ENCODE measurements at places on chromosomes 2 and 18.

DNA sequence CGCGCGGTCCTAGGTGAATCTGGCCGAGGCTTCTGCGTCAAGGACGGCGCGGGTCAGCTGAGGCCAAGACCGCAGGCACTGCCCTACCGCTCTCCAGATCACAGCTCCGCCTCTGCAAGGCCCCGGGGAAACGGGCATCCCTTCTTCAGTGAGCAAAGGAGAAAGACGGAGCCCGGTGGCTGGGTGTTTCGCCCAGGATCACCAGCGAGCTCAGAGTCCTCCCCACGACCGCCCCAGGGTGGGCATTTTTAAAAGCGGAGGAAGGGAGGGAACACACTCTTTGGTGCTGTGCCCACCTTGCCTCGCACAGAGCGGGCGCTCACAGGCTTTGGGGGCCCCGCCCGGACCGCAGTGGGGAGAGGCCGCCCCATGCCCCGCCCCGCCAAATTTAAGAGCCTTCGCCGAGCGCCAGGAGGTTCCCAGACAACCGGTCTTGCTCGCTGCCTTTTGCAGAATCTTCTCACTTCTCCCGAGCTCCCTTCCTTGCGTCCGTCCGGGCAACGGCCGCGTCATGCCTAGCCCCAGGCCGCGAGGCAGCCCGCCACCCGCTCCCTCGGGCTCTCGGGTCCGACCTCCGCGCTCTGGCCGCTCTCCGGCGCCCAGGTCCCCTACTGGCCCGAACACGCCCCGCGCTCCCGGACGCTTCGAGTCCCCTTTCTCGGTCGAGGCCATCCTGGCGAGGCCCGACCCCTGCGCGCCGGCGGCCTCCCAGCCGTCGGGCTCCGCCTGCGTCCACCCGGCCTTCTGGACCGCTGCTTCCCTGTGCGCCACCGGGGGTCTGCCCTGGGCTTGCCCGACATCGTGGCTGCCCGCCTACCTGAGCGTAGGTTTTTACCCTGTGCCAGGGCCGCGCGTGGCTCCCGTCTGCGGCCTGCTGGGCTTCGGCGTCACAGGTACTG lies at the start of gene NOTO:
NOTO (plus strand) TSS at position 419 of the 899 bp plus-strand sequence; CDS start at position 512, 93 bp downstream.
- no peak for DNase-seq

DNA sequence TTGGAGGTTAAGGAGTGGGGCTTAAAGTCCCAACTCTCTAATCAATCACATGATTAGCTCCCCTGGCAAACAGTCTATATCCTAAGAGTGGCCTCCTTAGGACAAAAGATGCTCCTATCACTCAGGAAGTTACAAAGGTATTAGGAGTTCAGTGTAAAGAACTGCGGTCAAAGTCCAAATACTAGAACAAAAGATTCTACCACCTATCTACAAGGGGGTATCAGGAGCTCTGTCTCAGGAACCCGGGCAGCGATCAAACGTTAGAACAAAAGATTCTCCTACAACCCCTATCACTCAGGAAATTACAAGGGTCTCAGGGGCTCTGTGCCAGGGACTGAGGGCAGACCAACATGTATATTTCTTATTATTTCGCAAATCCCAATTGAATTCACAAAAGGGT lies 58.0 kb downstream of the DTNB start:
- no peak for DNase-seq

- peak; percentile 35 for DNase-seq
Observed at GRCh38 chr18:57807336-57808117, 4.4 kb upstream of the ATP8B1 start.

GRCh38 chr2:136136931-136137330 lies 19.0 kb upstream of the CXCR4 start:
- DNase-seq: no peak

GRCh38 chr18:79513381-79514081 lies 117.8 kb downstream of the NFATC1 start:
- no peak for DNase-seq

DNA sequence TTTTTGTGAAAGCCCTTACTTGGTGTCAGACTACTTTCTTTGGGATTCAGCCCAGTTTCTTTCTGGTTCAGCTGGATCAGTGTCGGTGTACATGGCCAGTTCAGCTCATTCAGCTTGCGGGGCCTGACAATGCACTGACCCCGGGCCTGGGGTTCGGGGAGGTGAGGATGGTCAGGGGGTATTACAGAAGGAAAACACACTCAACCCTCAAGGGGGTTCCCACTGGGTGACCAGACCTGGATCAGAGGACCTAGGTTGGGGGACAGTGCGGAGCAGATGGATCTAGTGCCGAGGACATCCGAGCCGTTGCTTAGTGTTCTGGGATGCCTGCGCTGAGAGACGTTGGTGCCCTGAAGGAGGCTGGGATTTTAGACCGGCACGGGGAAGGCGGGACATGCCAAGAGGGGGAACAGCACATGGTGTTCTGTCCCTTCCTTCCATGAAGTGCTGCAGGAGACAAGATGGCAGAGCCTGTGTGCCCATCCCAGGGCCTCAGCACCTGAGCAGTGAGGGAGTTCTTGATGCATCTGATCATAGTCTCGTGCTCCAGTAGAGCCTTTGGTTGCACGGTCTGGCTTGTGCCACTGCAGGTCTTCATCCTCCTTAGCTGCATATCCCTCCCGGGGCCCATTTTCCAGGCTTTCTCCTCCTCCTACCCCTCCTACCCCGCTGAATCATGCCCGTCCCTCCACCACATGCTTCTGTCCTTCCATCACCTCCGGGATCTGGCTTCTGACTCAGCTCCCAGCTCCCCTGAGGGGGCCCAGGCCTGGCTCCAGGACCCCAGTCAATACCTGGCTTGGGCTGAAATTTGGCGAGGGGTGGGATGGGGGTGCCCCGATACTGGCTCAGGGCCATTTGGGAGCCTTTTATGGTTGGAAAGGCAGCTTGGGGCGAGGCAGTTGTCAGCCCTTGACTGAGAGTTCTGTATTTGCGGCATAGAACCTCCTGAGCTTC lies 18.0 kb downstream of the SPEG start:
- peak; percentile 46 for DNase-seq

DNA sequence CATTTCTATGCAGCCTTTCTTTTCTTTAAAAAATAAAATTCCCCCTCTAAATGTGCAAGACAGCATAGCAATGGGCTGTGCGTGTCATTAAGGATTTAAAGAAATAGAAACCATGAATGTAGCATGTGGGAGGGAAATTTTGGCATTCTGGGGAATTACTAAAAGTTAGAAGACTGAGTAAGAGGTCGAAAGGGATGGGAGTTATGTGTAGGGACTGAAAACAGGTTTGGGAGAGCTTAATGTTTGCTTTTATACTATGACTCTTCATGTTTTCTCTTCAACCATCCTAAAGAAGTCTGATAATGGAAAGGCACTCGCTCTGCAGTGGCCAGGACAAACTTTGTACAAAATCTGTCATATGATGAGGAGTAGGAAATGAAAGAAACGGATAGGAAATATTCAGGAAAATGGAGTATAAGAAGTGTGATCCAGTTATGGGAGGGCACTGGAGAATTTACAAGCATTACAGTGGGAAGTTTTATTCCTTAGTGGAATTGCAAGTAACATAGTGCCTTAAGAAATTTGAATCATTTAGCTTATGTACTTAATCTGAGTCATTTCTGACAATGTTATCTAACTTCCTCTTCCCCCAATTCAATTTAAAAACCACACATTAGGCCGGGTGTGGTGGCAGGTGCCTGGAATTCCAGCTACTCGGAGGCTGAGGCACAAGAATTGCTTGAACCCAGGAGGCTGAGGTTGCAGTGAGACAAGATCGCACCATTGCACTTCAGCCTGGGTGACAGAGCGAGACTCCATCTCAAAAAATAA lies 20.6 kb downstream of the TMEM87B start:
- DNase-seq: no peak

DNA sequence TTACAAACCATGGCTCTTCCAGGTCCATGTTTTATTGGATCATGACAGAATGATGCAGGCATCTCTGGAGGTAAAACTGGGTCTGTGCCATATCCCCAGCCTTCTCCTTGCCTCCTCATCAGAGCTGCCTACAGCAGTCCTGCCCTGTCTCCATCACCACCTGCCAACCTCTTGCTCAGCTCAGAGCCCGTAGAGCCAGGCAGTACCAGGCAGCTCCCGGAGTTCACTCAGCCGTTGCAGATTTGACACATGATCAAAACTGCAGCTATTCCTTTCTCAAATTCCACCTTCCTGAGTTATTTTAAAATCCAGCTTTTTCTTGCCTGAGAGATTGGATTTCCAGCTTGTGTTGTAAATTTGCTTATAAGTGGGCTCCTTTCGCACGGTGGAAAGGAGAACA lies 218.2 kb upstream of the CELF4 start:
- DNase-seq: no peak

GRCh38 chr2:101619191-101619591 lies 78.3 kb upstream of the MAP4K4 start:
- no peak for DNase-seq

DNA sequence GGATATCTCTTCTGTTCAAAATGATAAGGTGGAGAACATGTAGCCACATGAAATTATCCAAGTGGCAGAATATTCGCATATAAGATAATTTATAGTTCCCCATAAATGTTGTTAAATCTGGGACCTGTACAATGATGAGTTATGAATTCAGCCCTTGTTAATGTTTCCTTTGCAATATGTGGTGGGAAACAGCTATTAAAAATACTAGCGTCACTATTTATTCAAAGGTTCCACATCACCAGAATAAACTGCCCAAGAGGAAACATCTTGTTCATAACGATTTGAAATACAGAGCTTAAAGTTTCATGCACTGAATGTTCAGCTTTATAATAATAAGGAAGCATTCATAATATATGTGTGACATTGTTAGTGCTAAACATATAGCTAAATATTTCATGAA lies 223.9 kb upstream of the TCF4 start:
- DNase-seq: no peak

DNA sequence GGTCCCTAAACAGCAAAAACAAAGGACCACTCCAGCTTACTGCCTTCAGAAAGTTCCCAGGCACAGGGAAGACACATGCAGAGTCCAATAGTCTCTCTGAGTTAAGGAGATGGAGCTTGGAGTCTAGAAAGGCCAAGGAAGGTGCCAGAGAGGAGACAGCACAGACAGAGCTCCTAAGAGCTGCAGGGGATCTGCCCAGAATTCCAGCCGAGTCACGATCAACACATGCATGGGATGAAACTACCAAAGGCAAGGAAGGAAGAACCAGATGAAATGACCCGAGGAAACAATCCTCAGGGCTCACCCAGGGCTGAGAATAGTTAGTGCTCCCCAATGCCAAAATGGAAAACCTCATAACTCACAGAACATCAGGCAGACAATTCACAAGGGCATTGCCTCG lies 15.4 kb downstream of the METTL4 start:
- DNase-seq: no peak

- no peak for DNase-seq
Observed at GRCh38 chr2:238225911-238226697, 13.7 kb downstream of the HES6 start.

DNA sequence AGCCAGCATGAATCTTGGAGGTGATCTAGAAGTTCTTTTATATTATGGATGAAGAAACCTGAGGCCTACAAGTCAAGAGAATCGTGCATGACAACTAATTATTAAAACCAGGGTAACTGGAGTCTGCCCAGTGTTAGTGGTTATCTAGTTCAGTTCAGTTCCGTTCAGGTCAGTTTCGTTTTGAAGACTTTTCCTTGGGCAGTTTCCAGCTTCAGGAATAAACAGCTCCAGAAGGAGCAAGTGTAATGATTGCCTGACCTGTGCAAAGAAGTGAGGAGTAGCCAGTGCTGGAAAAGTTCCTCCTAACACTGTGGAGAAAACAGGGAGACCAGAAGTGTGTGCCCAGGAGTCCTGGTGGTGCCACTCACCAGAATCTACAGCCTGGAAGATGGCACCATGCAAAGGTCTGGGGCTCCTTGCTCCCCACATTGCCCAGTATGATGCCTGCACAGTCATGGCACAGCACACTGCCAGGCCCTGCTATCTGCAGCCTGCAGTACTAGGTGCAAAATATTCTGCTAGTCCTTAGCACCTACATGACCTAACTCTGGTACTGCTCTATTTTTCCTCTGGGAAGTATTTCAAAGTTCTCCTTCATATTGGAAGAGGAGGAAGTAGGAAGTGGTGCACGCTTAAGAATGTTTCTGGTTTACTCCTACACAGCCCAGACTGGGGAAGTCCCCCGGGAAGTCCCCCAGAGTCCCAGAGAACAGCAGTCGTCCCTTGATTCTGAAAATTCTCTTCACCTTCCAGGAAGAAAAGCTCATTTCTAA lies 65.8 kb downstream of the SUMO1 start:
- DNase-seq: no peak

DNA sequence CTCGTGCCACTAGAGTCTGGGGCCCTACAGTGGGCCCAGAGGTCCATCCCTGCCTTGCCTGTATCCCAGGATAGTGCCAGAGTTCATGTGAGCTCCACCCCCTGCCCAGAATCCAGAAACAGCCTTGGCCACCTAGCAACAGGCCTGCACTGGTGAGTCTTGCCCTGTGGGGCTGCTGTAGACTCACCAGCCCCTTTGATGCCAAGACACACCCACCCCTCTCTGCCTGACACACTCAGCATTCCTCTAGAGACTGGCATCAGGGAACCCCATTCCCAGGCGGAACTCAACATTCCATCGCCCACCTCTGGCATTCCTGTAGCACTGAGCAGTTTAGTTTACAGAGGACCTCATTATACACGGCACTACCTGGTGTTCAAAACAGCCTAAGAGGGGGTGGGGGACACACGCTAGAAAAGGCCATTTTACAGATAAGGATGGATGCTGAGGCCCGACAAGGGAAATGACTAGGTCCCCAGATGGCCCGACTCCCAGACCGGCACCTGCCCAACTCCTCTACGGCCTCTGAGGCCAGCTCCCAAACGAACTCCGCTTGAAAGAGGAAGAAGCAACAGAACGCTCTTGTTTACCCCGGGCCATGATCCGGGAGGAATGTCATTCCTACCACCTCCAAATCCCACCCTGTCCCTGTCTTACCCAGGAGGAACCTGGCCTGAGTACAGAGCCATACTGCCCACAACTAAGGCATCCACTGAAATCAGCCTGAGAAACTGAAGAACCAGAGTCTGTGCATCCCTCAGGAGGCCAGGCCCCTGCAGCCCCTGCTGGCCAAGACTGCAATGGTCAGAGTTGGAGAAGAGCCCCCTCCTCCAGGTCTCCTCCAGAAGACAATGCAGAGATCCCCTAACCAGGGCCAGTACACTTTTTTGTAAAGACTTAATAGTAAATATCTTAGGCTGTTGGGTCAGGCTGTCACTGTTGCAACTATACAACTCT lies 180.2 kb downstream of the TNS1 start:
- no peak for DNase-seq

- peak; percentile 45 for DNase-seq
Observed at GRCh38 chr2:28681158-28681571, 70.5 kb upstream of the PPP1CB start.

GRCh38 chr18:74589021-74589420 lies 8.6 kb upstream of the ZNF407 start:
- no peak for DNase-seq

DNA sequence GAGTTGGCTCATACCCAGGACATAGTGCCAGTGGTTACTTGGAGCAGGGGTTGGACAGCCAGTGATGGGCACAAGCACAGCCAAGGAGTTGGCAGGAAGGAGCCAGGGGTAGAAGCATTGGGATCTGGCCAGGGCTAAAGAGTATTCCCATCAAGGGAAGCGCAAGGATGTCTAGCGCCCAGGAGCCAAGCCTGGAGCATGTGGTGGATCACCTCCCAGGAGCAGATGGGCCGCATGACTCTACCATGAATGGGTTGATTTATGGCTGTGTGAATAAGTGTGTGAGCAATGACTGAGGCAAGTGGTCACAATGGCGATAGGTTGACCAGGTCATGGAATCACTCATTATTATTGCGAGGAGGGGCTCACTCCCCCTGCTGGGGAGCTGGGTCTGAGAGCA lies 111.1 kb downstream of the FHOD3 start:
- no peak for DNase-seq

- no peak for DNase-seq
Observed at GRCh38 chr2:135023886-135024485, 23.3 kb downstream of the MAP3K19 start.

All from Caki2 (cell line).